Daoy (cell line): ENCODE measurements at places on chromosomes 6 and 20.

DNA sequence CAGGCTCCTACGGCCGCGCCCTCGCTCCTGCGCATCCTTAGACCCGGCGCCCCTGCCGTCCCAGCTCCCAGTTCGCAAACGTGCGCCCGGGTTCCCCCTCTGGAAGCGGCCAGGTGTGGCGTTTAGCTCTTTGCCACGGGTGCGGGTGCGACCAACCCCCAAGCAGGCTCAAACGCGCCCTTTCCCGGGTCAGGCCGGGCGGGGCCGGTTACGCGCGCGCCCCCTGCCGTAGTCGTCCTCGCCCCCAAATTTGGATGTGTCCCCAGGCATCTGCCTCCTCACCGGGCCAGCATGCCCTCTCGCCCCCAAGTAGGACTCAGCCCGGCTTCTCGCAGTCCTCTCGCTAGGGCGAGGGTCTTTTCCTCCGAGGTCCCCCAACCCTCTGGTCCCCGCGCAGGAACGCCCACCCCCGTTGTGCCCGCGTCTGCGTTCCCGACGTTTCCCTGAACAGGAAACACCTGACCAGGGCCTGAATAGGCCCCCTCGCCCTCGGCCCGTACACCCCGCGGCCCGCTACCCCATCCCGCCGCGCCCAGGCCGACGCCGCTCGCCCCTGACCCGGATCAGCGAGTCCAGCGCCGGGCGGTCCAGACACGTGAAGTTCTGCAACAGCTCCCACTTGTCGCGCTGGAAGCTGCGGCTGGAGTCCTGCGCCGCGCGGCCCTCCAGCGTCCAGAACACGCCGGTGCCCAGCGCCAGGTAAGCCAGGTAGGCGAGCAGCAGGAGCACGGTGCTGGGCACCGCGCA lies 520 bp downstream of the KCNK17 start:
- DNase-seq, result no peak

DNA sequence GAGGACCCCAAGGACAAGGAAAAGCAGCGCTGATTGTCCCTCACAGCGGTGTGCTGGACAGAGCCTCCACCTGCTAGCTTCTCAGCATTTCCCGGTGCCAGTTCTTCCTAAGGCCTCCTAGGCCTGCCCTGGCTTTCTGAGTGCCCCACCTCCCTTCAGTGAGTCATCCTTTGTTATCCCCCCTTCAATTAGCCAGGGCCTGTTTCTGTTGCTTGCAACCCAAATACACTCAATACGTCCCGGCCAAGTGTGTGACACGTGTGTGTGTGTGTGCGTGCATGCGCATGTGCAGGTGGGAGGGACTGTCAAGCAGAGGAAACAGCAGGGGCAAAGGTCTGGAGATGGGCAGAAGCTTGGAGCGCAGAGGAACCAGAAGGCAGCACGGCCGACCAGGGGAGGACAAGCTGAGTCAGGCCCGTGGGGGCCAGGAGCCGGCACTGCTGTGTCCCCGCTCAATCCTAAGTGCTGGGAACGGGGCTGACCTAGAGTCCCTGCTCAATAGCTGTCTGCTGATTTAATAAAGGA lies 159.8 kb downstream of the PREX1 start:
- DNase-seq, result no peak

DNA sequence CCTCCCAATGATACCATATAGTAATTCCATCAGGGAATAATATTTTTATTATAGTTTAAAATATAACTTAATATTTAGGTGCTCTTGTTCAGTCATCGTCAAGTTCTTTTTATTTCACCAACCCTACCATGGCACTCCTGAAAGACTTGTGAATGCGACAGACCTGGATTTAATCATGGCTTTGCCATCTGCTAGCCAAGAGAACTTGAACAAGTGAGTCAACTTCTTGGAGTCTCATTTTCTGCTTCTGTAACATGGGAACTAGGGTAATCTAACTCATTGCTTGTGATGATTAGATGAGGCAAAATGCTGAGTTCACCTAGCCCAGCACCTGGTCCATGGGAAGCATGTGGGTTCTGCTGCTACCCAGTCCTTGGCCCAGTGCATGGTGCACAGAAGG lies 62.9 kb downstream of the ESR1 start:
- DNase-seq, result no peak

- no peak for DNase-seq
Measured at GRCh38 chr6:20021795-20022194, 184.6 kb downstream of the ID4 start.

DNA sequence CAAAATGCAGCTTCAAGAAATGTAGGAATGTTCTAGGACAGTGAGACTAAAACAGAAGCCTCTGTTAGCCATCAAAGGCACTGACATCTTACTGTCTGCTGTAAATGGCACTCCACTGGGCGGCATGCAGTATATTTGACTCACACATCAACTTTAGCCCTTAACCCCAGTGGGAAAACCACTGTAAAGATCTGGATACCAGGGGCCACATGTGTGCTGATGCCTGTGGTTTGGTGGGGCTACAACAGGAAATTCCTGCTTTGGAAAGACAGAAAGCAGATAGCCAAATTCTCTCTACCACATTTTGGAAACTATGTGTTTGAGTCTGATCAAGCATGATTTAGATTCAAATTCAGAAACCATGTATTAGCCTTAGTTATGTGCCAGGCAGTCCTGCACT lies 4.3 kb downstream of the PFDN4 start:
- peak; percentile 20 for DNase-seq

- no peak for DNase-seq
Measured at GRCh38 chr6:130827247-130828149, at the start of gene SMLR1. TSS of gene SMLR1 (plus strand) at chr6:130827406. CDS start at chr6:130827414, 8 bp downstream.

- DNase-seq, result peak; percentile 30
Measured at GRCh38 chr6:121430514-121431460, 4.7 kb upstream of the GJA1 start.

- DNase-seq, result peak; percentile 46
Measured at GRCh38 chr6:11241793-11242201, 9.3 kb upstream of the NEDD9 start.

- no peak for DNase-seq
Measured at GRCh38 chr6:20716865-20717264, 182.6 kb downstream of the CDKAL1 start.

DNA sequence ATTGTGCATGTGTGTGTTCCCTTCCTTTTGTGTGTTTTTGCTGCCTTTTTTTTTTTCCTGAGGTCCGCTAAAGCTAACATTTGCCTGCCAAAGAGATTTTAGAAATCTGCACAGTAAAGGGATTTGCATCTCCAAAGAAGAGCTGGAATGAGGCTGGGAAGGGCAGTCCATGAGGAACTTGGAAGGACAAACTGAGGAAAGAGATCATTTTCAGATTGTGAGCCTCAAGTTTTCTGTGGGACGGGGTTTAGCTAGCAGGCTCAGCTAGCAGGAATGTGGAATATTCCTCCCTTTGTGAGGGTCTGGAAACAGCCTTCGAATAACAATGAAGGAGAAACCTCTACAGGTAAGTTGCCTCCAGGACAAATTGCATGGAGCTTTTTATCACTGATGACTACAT lies 3.8 kb downstream of the INSM1 start:
- DNase-seq, result no peak

DNA sequence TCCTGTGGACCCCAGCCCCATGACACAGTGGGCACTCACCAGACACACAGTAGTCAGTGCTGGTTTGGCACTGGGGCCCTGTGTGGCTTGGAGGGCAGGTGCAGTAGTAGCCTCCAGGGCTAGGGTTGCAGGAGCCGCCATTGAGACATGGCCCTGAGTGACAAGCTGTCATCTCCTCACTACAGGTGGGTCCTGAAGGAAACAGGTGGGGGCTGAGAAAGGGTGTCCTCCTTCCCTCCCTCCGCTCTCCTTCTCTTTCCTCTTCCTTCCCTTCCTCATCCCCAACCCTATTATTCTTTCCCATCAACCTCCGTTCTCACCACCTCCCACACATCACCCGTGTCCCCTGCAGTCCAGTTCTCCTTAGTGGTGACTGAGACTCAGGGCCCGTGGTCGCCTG lies 10.2 kb downstream of the NOTCH4 start:
- DNase-seq, result no peak
